ENCODE measurements at places on chromosomes 3 and 15.

- H3K27me3 ChIP-seq = no peaks in the 10 kb centered on the region
- no peak overlapping the region for H3K4me3 ChIP-seq
- no peaks in the 10 kb centered on the region for H3K4me1 ChIP-seq
- no peaks in the 10 kb centered on the region for H3K36me3 ChIP-seq
- no peak overlapping the region for H3K27ac ChIP-seq
Observed at GRCh38 chr15:28984421-28985315, 98.9 kb downstream of the APBA2 start.

DNA sequence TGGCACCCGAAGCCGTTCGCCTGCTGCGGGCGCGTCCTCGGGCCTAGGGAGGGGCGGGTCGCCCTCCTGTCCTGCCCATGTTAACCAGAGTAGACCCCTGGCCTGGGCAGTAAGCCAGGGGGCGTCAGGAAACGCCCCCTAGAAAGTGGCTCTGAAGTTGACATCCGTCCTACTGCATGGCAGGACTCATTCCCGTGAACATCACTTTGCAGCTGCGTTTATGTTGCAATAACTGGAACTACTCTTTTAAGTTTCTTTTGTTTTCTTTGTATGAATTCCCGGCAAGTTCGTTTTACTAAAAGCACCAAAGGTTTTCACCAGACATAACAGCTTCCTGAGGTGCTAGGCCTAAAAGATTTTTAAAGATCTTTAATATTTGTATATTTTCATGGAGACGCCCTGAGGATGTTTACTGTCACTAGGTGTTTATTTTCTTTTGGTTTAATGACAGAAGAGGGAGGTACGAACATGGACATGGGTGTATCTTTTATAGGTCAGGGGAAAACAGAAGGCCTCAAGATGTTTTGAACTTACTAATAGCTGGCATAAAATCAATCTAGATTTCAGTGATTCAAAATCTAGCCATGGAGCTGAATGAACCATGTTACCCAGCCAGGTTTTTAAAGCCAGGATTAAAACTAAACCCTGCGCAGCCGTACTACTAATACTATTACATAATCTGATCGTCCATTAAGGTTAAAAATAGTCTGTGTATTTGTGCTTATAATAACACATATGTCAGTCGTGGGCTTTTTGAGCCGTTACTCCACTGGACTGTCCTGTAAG lies 1.0 kb downstream of the C15orf61 start:
- no peak for DNase-seq
- peaks cover 17% of the 10 kb centered on the region for H3K4me1 ChIP-seq
- H3K27ac ChIP-seq = peak overlapping the region; percentile 84
- H3K36me3 ChIP-seq = peaks cover 24% of the 10 kb centered on the region
- no peaks in the 10 kb centered on the region for H3K27me3 ChIP-seq

GRCh38 chr3:180362081-180362480 lies 239.9 kb upstream of the TTC14 start:
- peaks cover 3% of the 10 kb centered on the region for H3K4me1 ChIP-seq
- H3K27me3 ChIP-seq = no peaks in the 10 kb centered on the region
- no peak overlapping the region for H3K27ac ChIP-seq
- no peak for DNase-seq
- no peak overlapping the region for H3K4me3 ChIP-seq

DNA sequence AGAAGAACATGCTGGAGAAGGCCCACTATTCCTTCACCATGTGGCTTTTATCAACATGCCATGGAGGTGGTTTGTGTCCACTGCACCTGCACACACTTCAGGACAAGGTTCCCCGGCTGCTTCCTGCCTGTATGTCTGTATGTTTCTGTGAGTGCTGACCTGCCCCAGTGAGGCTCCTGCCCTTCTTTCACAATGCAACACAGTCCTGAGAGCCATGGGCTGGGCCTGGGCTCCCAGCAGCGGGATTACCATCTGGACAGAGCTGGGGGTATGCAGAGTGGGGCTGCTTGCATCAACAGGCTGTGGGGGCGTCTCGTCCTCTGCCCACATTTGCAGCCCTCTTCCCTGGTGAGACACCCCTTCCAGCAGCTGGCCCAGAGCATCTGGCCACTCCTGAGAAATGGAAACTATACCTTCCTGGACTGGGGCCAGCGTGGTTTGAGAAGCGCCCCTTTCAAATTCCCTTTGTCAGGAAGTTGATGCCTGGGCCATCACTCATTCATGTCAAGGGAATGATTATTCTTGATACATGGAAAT lies 29.3 kb upstream of the C15orf39 start:
- H3K4me1 ChIP-seq = peaks cover 47% of the 10 kb centered on the region
- no peak overlapping the region for H3K4me3 ChIP-seq
- H3K36me3 ChIP-seq = no peaks in the 10 kb centered on the region
- H3K27me3 ChIP-seq = no peaks in the 10 kb centered on the region

DNA sequence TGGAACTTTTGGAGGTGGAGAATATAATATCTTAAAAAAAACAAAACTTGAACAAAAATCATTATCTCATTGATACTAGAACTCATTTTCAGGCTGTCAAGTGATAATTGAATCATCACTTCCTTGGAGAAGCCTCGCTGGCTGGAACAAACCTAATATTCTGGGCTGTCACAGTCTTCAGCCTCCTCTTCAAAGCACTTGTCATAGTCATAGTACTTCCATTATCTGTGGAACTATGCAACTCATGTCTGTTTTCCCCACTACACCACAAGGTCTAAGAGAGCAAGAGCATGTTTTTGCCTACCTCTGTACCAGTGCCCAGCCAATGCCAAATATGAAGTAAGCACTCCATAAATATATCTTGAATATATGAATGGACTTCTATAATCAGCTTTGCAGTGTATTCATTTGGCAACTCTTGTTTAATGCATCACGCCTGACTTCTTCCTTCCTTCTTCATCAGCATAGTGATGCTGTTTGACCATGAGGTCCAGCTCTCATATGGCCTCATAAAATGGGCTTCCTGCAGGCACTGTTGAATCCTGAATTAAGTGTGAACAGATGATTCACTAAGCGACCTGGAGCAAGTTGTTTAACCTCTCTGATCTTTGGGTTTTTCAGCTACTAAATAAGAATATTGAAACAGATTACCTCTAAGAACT lies 86.6 kb upstream of the SNRK start:
- no peak for DNase-seq
- no peaks in the 10 kb centered on the region for H3K36me3 ChIP-seq
- H3K4me3 ChIP-seq = no peak overlapping the region
- no peaks in the 10 kb centered on the region for H3K4me1 ChIP-seq

GRCh38 chr3:49411535-49411967 lies 225 bp downstream of the RHOA start:
- H3K27me3 ChIP-seq = no peaks in the 10 kb centered on the region
- peaks cover 34% of the 10 kb centered on the region for H3K36me3 ChIP-seq
- H3K4me3 ChIP-seq = peak overlapping the region; percentile 89
- no peak for DNase-seq
- peak overlapping the region; percentile 92 for H3K27ac ChIP-seq

DNA sequence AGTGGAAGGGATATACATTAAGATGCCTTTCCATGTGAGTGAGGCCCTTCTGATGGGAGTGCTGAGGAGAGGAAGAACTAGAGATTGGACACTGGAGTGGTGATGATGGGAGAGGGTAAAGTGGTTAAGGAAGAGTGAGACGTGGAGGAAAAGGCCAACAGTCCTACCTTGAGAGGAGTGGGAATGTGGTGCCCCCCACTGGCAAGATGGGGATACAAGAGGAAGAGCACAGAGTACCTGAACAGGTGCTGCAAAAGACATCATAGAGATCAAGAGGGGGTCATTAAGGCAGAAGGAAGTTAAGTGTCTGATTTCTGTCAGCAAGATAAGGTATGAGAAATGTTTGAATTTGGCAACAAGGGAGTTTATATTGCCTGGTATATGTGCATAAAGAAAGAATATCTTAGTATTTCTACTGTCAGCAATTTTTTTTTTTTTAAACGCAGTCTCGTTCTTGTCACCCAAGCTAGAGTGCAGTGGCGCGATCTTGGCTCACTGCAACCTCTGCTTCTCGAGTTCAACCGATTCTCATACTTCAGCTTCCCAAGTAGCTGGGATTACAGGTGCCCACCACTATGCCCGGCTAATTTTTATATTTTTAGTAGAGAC lies 34.0 kb downstream of the ARIH2 start:
- no peaks in the 10 kb centered on the region for H3K27me3 ChIP-seq
- H3K36me3 ChIP-seq = peaks cover 38% of the 10 kb centered on the region
- no peak for DNase-seq
- no peaks in the 10 kb centered on the region for H3K4me1 ChIP-seq
- H3K27ac ChIP-seq = no peak overlapping the region

DNA sequence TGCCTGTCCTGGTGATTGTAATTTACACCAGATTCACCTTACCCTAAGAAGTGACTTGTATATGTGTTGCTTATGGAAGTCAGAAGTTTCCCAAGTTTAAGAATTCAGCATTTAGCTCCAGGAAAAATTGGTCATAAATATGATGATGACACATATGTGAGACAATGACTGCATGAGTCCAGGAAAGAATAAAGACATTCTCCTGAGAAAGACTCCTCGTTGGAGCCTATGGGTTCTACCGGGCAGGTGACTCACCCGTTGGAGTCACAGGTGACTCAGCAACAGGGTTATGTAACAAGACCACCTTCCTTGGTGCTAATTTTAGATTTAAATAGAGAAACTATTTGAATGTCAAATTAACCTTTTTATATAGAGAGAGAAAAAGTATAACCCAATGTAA lies 662.4 kb downstream of the FHIT start:
- H3K4me1 ChIP-seq = peaks cover 19% of the 10 kb centered on the region
- H3K4me3 ChIP-seq = no peak overlapping the region
- peak overlapping the region; percentile 23 for H3K27ac ChIP-seq
- no peaks in the 10 kb centered on the region for H3K36me3 ChIP-seq
- peak; percentile 61 for DNase-seq
- no peaks in the 10 kb centered on the region for H3K27me3 ChIP-seq

GRCh38 chr3:67507584-67507983 lies 146.8 kb downstream of the SUCLG2 start:
- no peak overlapping the region for H3K4me3 ChIP-seq
- H3K4me1 ChIP-seq = no peaks in the 10 kb centered on the region
- no peaks in the 10 kb centered on the region for H3K36me3 ChIP-seq
- H3K27me3 ChIP-seq = no peaks in the 10 kb centered on the region
- DNase-seq = no peak

DNA sequence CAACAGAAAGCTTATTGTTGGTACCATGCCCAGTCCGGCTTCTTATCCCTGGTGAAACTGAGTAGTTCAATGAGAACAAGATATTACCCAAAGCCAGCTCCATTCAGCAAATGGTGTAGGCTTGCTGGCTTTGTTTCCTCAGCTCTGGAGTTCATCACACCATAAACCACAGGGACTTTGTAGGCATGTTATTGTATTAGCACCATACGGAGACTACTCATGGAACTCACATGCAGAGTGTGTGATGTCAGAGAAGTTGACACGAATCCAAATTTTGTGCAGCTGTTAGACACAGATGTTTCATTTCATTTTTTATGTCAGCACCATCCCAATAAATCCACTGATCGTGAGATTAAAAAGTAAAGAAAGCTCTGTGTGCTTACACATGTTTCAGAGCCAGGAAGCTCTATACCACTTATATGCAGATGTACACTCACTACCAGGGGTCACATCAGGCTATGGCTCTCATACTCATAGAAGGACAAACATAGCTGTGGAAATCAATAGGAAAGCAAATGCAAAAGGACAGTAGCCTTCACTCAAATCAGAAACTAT lies 63.4 kb upstream of the LEKR1 start:
- DNase-seq = no peak
- no peak overlapping the region for H3K27ac ChIP-seq
- no peak overlapping the region for H3K4me3 ChIP-seq
- H3K36me3 ChIP-seq = no peaks in the 10 kb centered on the region

- H3K36me3 ChIP-seq = no peaks in the 10 kb centered on the region
- H3K27ac ChIP-seq = no peak overlapping the region
- H3K4me3 ChIP-seq = no peak overlapping the region
- DNase-seq = no peak
- H3K4me1 ChIP-seq = peaks cover 14% of the 10 kb centered on the region
Observed at GRCh38 chr15:69398491-69398891, 15.7 kb upstream of the KIF23 start.

DNA sequence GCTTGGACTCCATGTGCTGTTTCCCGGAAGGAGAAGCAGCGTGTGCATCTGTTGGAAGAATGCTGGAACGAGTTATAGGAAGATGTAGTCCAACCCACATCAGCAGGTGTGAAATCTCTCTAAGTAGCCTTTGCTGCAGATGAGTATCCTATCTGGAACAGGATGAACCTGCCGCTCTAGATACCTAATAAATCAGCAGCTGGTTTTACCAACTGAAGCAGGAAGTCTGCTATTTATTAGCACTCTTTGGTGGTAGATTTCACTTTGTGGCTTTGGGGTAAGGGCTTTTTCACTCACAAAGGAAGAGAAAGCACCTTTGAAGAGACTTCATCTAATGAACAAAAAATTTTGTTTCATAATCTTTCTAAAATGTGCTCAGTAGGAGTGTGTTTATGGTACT lies 66.4 kb downstream of the DCUN1D1 start:
- H3K4me1 ChIP-seq = peaks cover 12% of the 10 kb centered on the region
- peaks cover 22% of the 10 kb centered on the region for H3K36me3 ChIP-seq

- H3K4me1 ChIP-seq = peaks cover 8% of the 10 kb centered on the region
Observed at GRCh38 chr3:14474363-14475081, 65.6 kb downstream of the GRIP2 start.

DNA sequence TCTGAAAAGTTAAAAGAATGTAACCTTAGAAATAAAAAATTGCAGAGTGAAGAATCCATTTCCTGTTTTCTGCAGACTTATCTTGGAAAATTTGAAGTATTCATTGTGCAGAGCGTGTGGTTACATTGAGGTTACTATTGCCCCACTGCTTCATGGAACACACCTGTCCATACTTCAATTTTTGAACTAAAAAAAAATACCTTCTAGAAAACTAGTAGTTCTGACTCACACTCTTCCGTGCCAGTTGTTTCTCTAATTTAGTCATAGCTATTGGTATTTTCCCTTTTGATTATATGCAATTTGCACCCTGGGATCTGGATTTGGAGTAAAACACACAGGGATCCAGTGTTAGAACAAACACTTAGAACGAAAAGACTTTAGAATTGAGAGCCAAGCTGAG lies 111.8 kb upstream of the LYSMD4 start:
- peaks cover 17% of the 10 kb centered on the region for H3K4me1 ChIP-seq
- H3K27me3 ChIP-seq = no peaks in the 10 kb centered on the region
- peak overlapping the region; percentile 54 for H3K27ac ChIP-seq
- H3K36me3 ChIP-seq = no peaks in the 10 kb centered on the region
- DNase-seq = no peak

- H3K4me3 ChIP-seq = no peak overlapping the region
- peaks cover 3% of the 10 kb centered on the region for H3K27me3 ChIP-seq
- H3K27ac ChIP-seq = no peak overlapping the region
- no peaks in the 10 kb centered on the region for H3K36me3 ChIP-seq
- no peak for DNase-seq
- no peaks in the 10 kb centered on the region for H3K4me1 ChIP-seq
Observed at GRCh38 chr3:16828815-16829214, 55.9 kb upstream of the PLCL2 start.

GRCh38 chr15:53320816-53321215 lies 438.6 kb downstream of the WDR72 start:
- no peak overlapping the region for H3K27ac ChIP-seq
- no peaks in the 10 kb centered on the region for H3K36me3 ChIP-seq
- no peak overlapping the region for H3K4me3 ChIP-seq
- H3K4me1 ChIP-seq = no peaks in the 10 kb centered on the region
